ENCODE measurements at places on chromosomes 6 and 20.

DNA sequence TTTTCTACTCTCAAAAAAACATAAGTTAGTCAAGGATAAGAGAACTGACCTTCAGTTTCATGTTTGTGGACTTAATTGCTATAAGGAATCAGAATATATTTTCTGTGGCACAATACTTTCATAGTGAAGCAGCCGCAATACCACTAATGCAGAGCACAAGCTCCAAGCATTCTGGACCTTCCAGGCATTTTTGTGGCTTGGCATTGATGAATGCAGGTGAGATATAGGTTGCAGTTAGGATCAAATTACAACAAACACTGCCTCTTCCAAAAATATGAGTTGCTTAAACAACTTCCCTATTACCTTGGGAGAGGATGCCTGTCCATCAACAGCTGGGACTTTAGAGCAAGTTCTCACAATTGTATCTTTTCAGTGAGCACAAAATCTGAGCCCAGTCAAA, 162.8 kb upstream of the RSPO3 start:
- DNase-seq: no peak

- DNase-seq: no peak
Measured at GRCh38 chr20:51456511-51457509, 85.7 kb downstream of the NFATC2 start.

- DNase-seq: no peak
Measured at GRCh38 chr20:59022754-59023153, 3.5 kb downstream of the TUBB1 start.

DNA sequence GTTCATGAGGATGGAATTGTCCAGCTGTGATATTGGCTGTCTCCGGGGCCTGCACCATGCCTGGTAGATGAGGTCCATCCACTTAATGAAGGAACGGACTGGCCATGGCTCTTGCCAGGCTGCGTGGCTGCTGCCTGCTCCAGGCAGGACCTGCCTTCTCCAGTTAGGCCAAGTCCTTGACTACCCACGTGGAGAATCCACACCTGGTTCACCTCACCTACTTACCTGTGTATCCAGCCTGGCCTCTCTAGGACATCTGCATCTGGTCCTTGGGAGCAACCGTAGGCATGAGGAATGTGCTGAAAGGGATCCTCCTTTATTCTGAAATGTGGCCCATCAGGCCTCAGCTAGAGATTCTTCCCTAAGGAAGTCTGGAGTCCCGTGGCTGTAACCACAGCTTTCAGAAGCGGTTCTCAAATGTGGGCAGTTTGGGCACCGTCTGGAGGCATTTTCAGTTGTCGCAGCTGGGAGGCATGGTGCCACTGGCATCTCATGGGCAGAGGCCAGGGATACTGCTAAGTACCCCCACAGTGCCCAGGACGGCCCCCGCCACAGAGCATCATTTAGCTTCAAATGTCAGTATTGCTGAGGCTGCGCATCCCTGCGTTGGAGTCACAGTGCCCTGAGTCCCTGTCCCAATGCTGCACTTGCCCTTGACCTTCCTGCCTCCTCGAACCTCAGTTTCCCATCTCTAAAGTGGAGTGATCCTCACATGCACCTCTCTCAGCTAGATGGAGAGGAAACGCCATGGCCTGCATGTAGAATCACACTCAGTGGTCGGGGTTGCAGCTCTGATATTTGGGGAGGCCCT, 67.5 kb downstream of the PHACTR3 start:
- DNase-seq: no peak

DNA sequence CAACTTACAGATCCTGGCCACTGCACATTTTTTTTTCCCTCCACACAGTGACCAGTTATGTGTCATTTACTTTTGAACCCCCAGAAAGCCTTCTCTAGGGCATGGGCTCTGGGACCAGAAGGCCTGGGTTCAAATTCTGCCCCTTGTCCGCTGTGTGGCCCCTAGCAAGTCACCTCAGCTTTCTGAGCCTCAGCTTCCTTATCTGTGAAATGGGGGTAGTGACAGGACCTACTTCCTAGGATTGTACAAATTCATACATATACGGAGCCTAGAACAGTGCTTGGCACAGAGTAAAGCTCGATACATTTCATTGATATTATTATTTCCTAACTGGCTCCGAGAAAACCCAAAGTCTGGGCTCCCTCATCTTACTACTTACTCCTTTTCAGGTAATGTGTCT, 1.6 kb downstream of the BPI start:
- no peak for DNase-seq

DNA sequence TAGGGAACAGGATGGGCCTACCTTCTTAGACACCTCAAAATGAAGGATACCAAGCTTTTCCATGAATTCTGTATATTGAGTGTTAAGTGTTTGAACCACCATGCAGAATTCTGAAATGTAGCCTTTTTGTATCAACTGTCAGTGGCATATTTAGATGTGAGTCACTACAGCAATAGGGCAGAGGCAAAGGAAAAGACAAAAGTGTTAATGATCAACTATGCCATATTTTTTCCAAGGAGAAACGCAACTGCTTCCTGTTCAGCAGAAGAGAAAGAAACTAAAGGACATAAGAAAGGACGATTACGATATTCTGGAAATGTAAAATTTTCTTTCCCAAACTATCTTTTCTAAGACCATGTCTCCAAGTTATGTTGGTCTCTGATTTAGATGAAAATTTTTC, 104.6 kb upstream of the RSPO3 start:
- DNase-seq: no peak

DNA sequence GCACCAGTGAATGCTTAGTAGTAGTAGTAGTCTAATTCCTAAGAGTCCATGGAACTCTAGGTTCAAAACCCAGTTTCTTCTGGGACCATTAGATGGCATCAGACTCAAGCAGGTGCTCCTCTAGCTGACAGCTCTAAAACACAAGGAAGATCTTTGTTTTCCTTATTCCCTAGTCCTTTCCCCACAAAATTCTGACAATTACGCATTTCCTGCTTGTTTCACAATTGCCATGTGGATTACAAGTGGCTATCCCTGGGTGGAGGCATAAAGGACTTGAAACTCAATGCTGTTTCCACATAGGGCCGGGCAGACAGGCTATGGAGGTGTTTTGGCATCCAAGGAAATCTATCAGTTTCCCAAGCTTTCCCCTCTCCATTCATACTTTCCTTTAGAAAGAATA, 9.2 kb upstream of the HLA-DOB start:
- no peak for DNase-seq

DNA sequence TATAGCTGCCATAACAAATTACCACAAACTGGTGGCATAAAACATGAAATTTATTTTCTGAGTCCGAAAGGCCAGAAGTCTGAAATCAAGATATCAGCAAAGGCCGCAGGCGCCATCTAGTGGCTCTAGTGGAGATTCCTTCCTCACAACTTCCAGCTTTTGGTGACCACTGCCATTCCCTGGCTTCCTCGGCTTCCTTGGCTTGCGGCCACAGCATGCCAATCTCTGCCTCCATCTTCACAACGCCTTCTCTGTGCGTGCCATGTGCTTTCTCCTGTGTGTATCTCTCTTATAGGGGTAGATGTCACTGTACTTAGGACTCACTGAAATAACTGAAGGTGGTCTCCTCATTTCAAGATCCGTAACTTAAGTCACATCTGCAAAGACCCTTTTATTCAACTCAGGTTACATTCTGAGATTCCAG, 5.4 kb upstream of the PLAGL1 start:
- DNase-seq: peak; percentile 65

DNA sequence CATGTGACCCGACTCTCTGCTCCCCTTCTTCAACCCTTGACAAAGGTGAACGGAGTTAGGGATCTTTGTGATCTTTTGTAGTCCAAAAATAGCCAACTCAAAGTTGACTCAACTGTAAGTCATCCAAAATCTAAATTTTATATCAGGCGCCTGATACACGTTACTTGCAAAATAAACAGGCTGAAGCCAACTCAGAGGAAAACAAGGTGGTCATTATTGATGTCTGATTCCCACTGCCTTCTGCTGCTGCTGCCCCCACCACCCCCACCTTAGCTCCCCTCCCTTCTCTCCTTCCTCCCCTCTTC, 13.2 kb upstream of the RNF8 start:
- DNase-seq: no peak

- no peak for DNase-seq
Measured at GRCh38 chr6:110287462-110288341, 70.4 kb downstream of the METTL24 start.

GRCh38 chr20:17935761-17936160, 32.8 kb downstream of the SNX5 start:
- no peak for DNase-seq

DNA sequence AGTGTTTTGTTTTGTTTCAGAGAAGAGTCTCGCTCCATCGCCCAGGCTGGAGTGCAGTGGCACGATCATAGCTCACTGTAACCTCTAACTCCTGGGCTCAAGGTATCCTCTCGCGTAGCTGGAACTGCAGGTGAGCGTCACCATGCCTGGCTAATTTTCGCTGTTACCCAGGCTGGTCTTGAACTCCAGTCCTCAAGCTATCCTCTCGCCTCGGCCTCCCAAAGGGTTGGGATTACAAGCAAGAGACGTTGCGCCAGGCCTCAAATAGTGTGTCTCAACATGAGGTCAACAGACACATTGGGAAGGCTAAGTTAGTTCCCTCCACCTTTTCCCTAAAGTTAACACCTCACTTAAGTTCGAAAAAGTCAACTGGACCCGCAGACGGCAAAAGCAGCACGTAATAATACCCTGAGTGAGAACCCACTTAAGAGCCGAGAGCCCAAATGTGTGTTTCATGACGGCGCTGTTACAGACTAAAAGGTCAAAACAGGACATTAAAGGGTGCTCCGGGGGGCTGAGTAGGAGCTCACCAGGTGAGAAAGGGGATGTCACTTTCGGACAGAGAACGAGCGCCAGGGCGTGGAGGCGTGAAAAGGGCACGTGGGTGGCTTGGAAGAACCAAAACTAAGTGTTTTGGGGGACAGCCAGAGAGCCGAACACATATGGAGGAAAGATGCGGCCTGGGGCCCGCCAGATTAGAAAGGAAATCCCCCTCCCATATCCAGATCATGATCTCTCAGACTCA, 499 bp downstream of the TTI1 start:
- DNase-seq: no peak

DNA sequence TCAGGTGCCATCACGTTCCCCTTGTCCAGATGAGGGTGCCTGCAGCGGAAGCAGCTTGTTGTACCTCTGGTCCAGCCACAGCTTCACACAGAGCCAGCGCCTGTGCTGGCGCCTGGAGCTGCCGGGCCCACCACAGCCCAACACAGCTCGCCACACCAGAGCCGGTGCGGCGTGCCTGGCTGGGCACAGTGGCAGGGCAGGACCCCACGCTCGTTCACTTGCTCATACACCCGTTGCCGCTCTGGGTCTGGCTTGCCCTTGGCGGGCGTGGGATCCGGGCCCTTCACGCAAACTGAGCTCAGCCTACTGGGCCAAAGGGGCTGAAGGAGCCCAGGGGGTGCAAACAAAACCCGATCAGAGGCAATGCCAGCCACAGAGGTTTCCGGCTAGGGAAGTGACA, 492.5 kb upstream of the MANEA start:
- DNase-seq: no peak

DNA sequence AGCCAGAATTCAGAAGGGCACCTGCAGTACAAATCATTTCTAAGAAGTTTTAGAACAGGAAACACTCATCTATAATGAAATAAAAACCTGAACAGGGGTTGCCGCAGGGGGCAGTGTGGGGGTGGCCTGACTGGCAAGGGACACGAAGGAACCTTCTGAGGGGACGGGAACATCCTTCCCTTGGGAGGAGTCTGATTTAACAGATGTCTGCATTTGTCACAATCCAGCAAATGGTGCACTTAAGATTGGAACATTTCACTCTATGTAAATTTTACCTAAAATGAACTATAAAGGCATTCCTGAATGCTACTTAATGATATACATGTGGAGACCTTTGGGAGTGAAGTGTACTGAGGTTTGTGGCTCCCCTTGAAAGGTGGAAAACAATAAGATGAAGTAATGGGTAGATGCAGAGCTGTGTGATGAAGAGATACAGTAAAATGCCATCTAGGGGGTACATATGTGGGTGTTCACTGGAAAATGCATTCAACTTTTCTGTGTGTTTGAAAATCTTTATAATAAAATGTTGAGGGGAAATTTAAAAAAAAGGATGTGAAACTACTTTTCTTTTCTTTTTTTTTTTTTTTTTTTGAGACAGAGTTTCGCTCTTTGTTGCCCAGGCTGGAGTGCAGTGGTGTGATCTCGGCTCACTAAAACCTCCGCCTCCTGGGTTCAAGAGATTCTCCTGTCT, 89.5 kb downstream of the SNX5 start:
- DNase-seq: no peak

DNA sequence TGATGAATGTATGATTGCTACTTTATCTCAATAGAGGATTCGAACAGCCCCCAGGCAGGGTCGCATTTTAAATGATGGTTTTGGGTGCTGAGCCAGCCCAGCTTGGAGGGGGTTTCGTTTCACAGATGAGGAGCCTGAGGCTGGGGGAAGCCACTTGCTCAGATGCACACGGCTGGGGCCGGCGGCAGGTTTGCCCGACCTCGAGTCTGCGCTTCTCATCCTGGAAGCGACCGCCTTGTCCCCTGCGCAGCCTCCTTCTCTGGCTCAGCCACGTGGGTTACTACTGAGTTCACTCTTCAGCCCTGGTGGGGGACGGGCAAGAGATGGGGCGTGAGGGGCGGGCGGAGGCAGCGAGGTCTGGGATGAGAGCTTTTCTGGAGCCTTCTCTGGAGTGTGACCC, 25.3 kb downstream of the NTSR1 start:
- DNase-seq: peak; percentile 3

DNA sequence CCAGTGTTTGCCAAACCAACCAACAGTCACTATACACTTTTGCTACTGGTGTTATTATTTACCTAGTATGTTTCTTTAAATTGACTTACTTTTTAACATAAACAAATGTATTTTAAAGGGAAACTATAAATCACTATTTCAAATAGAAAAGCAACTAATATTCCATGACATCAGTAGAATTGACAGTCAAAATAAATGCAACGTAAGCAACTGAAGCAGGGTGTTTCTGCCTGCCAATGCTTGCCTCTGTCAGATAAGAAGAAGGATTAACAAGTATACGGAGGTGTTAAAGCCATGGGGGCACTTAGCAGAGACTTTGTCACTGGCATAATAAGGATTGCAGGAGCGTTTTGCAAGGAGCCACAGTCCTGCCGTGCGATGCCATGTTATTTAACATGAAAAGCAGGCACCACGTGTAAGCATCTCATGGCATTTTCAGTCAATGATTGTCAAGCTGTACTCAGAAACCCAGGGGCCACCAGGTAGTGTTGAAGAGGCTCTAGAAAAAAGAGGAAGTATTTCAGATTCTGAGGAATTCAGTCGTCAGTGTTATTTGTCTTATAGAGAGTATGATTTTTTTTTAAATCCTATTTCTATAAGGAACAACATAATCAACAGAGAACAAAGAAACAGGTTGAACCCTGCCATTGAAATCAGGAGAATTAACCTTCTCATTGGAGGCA, 131.7 kb downstream of the BFSP1 start:
- DNase-seq: no peak

GRCh38 chr6:167689751-167690150, 137.0 kb upstream of the AFDN start:
- no peak for DNase-seq

GRCh38 chr6:2596222-2596621, 154.5 kb downstream of the MYLK4 start:
- no peak for DNase-seq

GRCh38 chr6:2117447-2117846, 128.0 kb downstream of the GMDS start:
- DNase-seq: no peak

GRCh38 chr6:34644716-34645115, 51.9 kb downstream of the ILRUN start:
- no peak for DNase-seq

- no peak for DNase-seq
Measured at GRCh38 chr20:17808357-17808756, 108.6 kb downstream of the BANF2 start.

All from activated naive CD4-positive, alpha-beta T cell treated with anti-CD3 and anti-CD28 coated beads, Interleukin-2, amount 50 U/mL, for 16 hours (primary cell).